ENCODE measurements at places on chromosomes 6 and 20. TPM values are rescaled to one million over a fixed set of nuclear protein-coding genes. Genes with fewer than 3 reads are reported as not detected.

OPRL1 gene
- 1.2 TPM for polyA plus RNA-seq

SEMG1 gene
- polyA plus RNA-seq: not detected

OR2J3 gene
- polyA plus RNA-seq: not detected

SLC35D3 gene
- 0.20 TPM for polyA plus RNA-seq

MRAP2 gene
- 3.1 TPM for polyA plus RNA-seq

DNA sequence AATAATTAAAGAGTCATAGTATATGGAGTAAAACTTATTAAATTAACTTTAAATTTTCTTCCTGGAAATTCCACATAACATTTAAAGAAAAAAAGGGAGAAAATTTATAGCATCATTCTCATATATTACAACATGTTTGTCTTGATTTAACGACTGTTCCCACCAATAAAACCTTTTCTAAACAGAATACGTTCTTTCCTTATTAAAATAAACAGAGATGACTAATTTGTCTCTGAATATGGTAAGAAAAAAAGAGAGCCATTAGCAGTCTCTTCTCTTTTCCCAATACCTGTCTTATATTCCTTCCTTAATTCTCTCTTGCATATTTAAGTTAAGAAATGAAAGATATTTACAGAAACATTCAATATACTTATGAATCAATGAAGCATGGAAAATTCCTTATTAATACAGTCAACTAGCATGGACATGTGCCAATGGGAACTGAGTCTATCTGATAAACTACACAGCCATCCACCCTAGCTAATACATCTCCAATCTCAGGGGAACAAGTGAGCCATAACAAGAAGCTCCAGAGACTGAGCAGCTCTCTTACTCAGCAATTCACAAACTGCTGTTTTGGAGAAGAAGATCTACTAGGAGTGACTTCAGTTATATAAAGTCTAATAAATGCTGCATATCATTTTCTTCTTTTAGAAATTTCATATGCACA, 347.1 kb upstream of the MANEA start:
- no peak for DNase-seq

GRCh38 chr6:43055966-43056365, 2.3 kb upstream of the CUL7 start:
- DNase-seq: no peak

GRCh38 chr6:107354451-107354850, 104.9 kb downstream of the PDSS2 start:
- no peak for DNase-seq

DNA sequence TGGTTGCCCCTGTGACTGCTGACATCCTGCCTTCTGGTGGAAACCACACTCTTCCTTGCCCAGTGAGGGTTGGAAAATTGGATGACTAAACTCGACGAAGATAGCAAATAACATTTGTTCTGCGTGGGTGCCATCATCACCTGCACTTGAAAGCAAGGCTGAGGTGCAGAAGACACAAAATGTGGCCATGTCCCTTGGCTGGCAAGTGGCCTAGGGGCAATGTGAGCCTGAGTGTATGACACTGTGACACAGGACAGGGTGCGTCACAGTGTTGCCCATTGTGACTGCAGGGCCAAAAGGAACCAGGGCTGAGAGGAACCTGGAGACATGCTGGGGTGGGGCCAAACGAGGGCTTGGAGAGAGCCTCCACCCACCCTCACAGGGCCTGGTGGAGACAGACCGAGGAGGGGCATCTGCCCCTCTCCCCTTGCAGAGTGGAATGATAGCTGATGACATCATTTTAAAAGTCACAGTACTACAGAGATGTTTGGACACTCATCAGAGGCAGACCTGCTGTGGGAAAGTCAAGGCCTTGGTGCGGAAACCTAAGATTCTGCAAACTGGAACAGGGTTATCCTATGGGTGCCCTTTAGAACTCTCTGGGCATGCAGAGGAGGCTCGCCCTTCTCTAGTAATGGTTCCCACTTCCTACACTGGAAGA, 12.8 kb upstream of the HLA-F start:
- no peak for DNase-seq

DNA sequence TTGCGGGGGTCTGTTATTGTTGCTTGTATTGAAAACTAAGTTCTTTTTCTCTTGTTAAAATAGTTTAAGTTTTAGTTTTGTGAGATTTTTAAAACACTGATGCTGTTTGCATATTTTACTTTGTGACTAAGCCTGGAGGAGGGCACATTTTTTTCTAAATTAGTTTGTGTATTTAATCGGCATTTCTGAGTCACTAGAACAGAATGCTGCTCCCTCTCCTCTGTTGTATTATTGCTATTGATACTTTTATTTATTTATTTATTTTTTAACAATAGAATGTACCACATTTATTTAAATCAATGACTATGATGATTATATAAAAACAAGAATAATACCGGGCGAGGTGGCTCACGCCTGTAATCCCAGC, 5.1 kb upstream of the FAM50B start:
- DNase-seq: no peak

DNA sequence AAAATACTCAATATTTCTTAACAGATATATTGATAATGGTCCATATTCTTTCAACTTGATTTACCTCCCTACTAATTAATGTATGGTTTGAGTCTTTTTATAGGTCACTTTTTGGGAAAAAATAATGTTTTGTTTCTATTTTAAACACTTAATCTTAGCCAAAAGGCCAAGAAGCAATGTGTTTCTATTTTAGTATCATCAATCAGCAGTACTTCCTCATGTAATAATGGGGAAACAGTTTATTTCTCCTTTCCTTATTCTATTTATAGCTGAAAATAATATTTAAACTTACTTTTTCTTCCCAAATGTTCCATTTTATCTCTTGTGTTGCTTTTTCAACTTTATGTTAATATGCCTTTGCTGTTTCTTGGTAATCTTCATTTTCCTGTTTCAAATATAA, 295.1 kb downstream of the ALDH8A1 start:
- no peak for DNase-seq

- DNase-seq: no peak
These were observed 16.9 kb downstream of the NDRG3 start for GRCh38 chr20:36728986-36729385.

GRCh38 chr20:59207742-59208357, 44.2 kb downstream of the ZNF831 start:
- DNase-seq: no peak

- no peak for DNase-seq
These were observed 458.4 kb downstream of the TBC1D32 start for GRCh38 chr6:120875900-120876299.

- no peak for DNase-seq
These were observed 290.0 kb upstream of the JAG1 start for GRCh38 chr20:10963717-10964266.
